ENCODE measurements at places on chromosomes 16 and 17. TPM values are rescaled to one million over a fixed set of nuclear protein-coding genes. Genes with fewer than 3 reads are reported as not detected.
A peak's percentile ranks its signal among the peaks of the same experiment; 100 is the strongest.

DNA sequence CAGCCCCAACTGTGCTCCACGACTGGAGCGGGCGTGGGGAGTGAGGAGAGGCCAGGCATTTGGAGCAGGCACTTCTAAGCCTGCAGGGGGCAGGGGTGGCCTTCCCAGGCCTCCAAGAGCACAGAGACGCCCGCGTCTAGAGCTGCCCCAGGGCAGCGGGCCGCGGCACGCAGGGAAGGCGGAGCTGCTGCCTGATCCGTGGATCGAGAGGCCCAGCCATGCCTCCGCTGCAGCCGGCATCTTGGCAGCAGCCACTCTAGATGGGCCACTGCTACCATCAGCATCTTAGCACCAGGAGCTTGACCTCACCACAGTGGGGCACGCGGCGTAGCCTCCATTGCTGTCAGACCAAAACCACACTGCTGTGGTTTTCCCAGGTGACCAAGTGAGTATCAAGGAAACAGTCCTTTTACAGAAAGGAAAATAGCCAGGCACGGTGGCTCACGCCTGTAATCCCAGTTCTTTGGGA is 20.4 kb upstream of the WDR45B start:
- peaks cover 16% of the 10 kb centered on the region for H3K4me1 ChIP-seq
- H3K27me3 ChIP-seq: no peaks in the 10 kb centered on the region
- H3K36me3 ChIP-seq: peaks cover 6% of the 10 kb centered on the region
- peak; percentile 68 for DNase-seq

DNA sequence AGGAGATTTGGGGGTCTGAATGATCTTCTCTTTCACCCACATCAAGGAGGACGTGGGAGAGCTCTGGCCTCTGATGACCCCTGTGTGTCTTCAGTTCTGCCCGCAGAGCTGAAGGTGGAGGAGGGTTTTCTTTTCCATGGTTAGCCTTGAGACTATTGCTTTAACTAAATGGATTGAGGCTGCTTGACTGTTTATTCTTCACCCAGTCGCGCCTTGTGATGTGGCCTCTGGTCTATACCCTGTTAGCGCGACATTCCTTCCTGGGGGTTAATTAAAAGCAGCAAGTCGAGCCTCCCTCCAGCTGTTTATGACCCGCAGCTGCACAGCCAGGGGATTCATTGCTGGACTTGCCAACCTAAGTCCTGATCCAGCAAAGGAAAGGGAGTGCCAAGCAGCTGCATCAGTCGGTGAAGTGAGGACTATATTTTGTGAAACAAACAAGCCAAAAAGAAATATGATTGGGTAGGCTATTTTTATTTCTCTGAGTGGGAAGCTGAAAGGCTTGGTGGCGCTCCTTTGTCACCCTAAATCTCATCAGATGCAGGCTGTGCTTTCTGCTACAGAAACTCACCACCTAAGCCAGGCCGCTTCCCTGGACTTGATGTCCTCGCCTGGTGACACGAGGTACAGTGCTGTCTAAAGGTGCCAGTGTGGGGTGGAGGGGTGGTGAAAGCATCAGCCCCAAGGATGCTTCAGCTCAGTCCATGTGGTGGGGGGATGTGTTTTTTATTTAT is 11.0 kb upstream of the SEC14L1 start:
- no peaks in the 10 kb centered on the region for H3K27me3 ChIP-seq
- H3K4me1 ChIP-seq: peaks cover 68% of the 10 kb centered on the region
- peak overlapping the region; percentile 8 for H3K4me3 ChIP-seq
- DNase-seq: peak; percentile 95

DNA sequence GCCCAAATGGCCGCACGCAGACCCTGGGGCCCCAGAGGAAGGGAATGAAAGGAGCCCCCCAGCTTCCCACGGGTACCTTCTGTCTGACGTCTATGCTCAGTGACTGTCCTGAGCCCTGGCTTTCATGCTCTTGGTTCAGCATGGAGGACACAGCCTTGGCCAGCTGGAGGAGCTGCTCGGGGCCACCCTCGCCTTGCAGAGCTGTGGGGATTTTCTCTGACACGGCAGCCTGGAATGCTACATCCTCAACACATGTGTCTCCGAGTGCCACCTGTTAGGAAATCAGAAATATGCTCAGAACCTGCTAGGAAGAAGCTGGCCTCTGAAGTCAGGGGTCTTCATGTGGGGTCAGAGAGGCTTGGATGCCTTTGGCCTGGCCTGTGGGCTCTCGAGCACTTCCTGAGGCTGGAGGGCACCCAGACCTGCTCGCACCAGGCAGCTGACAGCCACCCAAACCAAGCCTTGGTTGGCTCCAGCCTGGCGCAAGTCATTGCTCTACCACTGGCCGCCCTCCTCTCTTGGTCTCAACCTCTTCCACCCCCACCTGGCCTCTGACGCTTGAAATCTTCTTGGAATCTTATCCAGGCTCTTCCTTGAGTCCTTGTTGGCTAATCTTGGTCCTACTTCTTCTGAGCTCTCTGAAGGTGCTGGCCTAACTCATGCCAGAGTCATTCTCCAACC is 63.7 kb upstream of the BCO1 start:
- DNase-seq: no peak
- no peaks in the 10 kb centered on the region for H3K4me1 ChIP-seq
- no peak overlapping the region for H3K27ac ChIP-seq
- H3K36me3 ChIP-seq: no peaks in the 10 kb centered on the region

The MYCBPAP gene
- 0.66 TPM for total RNA-seq

DNA sequence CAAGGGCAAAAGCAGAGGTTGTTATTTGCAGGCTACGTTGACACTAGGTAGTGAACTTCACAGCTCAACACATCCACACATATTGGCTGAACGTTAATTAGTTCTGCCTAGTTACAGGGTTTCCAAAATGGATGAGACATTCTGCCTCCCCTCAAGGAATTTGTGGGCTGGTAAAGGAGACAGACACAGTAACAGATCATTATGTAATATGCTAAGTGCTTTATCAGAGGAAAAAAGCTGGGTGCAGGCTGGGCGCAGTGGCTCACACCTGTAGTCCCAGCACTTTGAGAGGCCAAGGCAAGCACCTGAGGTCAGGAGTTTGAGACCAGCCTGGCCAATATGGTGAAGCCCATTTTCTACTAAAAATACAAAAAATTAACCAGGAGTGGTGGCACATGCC is 26.2 kb downstream of the BMERB1 start:
- DNase-seq: no peak
- no peaks in the 10 kb centered on the region for H3K27me3 ChIP-seq
- no peaks in the 10 kb centered on the region for H3K36me3 ChIP-seq
- H3K4me3 ChIP-seq: no peak overlapping the region
- H3K27ac ChIP-seq: no peak overlapping the region

The TAT gene
- 0.04 TPM for total RNA-seq

The DOC2A gene
- 0.22 TPM for total RNA-seq

- no peak overlapping the region for H3K4me3 ChIP-seq
- H3K27ac ChIP-seq: no peak overlapping the region
- peaks cover 70% of the 10 kb centered on the region for H3K4me1 ChIP-seq
- H3K27me3 ChIP-seq: no peaks in the 10 kb centered on the region
Measured at GRCh38 chr16:88893127-88893968, 26.9 kb upstream of the PABPN1L start.
